ENCODE measurements at places on chromosomes 5 and 9.

DNA sequence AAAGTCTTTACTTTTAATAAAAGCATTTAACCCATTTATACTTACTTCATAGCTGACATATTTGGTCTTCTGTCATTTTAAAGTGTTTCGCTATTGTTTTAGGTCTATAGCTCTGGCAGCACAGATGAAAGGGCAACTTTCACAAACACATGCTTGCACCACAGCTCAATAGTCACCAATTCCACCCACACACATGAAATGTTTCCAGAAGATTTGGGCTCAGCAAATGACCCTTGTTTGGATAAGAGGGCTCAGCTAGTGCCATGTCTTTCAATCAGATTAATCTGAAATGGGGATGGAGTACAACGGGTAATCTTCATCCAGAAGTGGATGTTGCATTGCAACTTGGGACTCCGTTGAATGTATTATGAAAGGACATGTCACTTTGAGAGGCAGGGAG lies 176.0 kb downstream of the FGF18 start:
- DNase-seq = no peak

DNA sequence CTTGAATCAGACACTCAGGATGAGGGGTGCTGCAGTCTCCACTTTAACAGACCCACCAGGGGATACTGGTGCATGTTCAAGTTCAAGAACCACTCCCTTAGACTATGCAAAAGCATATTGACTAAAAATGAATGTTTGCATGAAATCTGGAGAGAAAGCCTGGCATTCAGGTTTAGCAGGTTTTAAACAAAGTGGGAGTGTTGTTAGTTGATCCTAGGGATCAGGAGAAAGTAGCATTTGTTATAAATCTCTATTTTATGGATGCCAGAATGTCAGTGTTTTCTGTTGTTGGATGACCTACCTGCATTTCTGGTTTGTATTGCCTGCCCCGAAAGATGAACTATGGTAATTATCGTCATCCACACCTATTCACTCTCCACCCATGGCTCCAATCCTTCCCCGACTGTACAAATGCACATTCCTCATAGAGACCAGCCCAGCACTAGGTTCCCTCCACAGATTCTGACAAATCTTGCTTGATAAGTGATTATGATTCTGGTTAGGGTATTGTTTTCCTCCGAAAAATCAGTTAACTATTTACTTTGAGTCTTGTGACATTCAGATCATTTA lies 17.2 kb downstream of the TMEM252 start:
- DNase-seq = no peak

GRCh38 chr5:132253008-132253441 lies 4.5 kb upstream of the PDLIM4 start:
- DNase-seq = peak; percentile 14

DNA sequence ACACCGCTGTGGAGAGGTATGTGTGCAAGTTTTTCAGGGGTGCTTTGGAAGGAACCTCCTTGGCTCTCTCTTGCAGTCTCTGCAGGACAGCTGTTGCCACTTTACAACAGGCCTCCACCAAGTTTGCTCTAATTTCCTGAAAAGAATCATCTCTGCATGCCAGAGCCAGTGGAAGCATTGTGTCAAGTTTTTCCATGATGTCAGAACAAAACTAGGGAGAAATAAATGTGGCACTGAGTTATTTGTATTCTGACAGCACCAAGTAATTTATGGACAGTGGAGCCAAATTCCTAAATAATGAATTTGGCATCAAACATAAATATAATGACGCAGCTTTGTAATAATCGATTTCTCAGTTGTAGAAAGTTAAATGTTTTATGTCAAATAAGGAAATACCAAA lies 146.9 kb downstream of the KIAA0825 start:
- no peak for DNase-seq

- DNase-seq = no peak
Measured at GRCh38 chr5:125411071-125411743, 664.8 kb upstream of the ZNF608 start.

- no peak for DNase-seq
Measured at GRCh38 chr5:58327289-58327688, 132.6 kb downstream of the PLK2 start.
